Amniotic stem cell (primary cell): ENCODE measurements at places on chromosomes 11 and 22.

- DNase-seq: no peak
These were observed 132.0 kb downstream of the ELP4 start for GRCh38 chr11:31641477-31642062.

DNA sequence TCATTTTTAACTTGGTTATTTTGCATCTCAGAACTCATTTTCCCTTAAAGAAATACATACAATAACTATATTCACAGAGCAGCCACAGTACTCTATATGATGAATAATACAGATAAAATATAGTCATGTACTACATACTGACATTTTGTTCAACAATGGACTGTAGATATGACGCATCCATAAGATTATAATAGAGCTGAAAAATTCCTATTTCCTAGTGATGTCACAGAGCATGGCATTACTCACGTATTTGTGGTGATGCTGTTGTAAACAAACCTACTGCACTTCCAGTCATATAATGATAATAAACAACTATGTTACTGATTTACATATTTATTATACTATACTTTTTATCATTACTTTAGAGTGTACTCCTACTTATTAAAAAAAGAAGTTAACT lies 38.7 kb downstream of the NARS2 start:
- DNase-seq: no peak

DNA sequence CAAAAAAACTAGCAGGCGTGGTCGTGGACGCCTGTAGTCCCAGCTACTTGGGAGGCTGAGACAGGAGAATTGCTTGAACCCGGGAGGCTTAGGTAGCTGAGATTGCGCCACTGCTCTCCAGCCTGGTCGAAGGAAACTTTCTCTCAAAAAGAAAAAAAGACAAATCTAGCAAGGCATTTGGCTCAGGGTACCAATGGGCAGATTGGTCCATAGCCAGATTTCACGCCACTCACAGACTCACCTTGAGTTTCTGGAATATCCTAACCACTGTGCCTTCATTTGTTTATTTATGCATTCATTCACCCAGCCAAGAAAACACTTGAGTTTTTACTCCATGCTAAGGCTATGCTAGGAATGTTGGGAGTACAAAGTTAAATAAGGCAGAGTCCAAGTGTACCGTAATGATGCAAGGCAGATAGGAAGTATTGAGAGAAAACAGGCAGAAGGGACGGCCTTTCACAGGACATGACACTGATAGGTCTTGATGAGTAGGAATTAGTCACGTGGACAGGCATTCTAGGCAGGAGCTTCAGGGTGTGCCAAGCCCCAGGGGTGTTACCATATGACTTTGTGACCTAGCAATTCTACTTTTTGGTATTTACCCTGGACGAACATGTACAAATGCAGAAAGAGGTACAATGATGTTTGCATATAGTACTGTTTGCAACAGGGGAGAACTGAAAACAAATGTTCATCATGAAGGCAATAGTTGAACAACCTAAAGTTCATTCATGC lies 3.0 kb upstream of the PACSIN3 start:
- no peak for DNase-seq

GRCh38 chr11:99327527-99327926 lies 306.8 kb downstream of the CNTN5 start:
- DNase-seq: no peak

DNA sequence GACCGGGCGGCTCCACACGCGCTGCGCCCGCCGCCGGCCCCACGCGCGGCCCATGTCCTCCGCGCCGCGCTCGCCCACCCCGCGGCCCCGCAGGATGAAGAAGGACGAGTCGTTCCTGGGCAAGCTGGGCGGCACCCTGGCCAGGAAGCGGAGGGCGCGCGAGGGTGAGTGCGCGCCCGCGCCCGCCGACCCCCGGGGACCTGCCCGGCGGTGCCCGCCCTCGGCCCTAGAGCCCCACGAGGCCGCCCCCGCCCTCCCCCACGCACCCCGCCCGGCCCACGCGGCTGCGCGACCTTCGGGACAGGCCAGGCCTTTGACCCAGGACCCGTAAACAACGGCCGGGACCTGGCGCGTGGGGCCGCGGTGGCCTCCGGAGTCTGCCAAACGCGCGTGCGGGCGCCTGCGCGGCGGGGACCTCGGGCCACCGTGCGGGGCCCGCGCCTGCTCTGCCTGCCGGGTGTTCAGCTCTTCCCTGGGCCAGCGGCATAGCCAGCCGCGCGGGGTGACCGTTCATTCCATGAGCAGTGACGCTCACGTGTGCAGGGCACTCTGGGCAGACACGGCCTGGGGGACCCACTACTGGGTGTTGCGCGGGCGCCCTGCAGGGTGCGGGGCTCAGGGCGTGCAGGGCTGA lies at the start of gene PARVB:
Gene PARVB, plus strand, starts transcription at position 15 of the 634 bp plus-strand sequence. Its CDS starts 38 bp downstream, at position 53.
- no peak for DNase-seq

DNA sequence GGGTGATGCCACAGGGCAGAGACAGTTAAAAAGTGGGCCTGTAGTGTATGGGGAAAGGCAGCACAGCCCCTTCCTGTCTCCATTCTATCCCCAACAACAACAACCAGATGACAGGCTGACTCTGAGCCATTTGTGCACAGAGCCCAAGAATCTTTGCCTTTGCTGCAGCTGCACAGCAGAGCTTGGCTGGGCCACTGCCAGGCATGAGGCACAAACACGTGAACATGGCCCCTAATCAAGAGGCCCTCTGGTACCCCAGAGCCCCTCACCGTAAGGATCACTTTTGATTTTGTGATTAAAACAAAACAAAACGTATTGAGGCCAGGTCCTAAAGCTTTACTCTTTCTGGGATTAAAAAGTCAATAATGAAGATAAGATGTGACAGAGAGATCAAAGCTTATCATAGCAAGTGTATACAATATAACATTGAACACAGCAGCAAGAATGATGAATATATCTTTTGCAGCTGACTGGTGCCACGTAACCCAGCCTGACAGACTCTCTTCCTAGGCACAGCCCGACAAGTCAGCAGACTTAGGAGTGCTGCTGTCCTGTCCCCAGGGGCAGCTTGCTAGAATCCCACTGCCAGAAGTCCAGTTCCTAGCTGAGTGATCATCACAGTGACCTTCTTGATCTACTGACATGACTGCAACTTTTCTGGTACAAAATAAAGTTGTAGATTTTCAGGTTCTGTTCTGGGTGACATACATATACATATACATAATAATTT lies 117.8 kb downstream of the SERGEF start:
- DNase-seq: no peak
